ENCODE measurements at places on chromosomes 11 and 22.

GRCh38 chr22:37018815-37019308, 385 bp downstream of the TST start:
- no peak for DNase-seq

GRCh38 chr22:20389288-20389687, 4.7 kb upstream of the ZNF74 start:
- DNase-seq, result no peak

GRCh38 chr22:48884786-48885185, 942.9 kb downstream of the BRD1 start:
- no peak for DNase-seq

- DNase-seq, result no peak
Measured at GRCh38 chr22:28146401-28147314, 227.6 kb upstream of the PITPNB start.

GRCh38 chr11:12552692-12553091, 121.5 kb upstream of the TEAD1 start:
- DNase-seq, result no peak
